Lower leg skin (tissue), 4 donors: ENCODE measurements at places on chromosomes 4 and X.
A peak's percentile ranks its signal among the peaks of the same experiment; 100 is the strongest.

DNA sequence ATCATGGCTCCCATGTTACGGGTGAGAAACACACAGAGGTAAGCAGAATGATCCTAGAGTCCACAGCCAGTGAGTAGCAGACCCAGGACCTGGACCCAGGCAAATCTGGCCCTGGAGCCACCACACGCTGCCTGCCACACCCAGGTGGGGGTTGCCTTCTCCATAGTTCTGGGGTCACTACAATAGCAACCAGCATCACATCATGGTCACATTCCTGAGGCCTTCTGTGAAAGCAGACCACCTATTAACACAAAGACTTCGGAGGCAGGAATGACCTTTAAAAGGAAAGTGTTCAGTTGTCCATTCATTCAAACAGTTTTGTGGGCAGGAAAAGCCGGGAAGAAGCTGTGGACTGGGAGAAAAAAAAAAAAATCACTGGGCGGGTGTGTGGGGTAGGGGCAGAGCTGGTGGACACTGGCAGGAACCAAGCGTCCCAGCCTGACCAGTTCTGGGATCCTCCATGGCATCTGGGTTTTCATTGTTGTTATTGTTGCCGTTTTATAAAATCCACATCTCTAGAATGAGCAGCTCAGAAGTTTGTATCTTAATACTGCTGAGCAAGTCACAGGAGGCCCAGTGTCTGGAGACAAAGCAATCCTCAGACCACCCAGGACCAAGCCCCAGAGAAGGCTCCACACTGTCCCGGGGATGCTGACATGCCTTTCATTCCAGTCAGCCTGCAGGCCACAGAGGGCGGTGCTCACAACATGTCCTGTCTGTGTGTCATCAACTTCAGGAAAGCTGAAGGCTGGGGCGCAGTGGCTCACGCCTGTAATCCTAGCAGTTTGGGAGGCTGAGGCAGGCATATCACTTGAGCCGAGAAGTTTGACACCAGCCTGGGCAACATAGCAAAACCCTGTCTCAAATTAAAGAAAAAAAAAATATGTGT is 67.0 kb downstream of the SEL1L3 start:
- DNase-seq: peak; percentile 68

DNA sequence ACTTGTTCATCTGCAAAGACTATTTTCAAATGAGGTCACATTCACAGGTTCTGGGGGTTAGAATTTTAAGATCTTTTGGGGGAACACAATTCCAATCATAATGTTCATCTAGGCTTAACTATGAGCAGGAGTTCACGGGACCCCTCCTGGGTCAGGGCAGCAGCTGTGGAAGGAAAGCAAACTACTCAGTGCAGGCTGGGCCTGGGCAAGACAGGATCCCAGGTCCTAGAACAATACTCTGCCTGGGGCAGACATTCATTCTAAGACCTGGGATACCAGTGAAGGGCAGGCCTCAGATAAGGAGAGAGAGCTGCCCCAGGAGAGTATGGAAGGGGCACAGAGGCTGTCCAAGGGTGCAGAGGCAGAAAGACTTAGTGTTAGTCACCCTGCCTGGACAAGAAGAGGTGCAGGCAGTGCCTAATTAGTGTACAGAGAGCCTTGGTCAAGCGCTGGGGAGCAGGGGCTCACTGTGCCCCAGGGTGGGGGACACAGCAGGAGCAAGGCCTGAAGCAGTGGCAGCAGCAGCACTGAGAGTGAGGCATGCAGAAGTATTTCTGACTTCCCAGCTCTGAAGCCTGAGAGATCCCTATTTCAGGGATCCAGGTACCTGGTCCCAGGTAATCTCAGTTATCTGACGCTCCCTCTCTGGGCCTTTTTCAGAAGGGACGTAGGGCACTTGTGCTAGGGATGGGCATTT is 123.0 kb upstream of the MAMLD1 start:
- DNase-seq: no peak

- DNase-seq: no peak
Observed at GRCh38 chr4:186104114-186104889, at the start of gene FAM149A. FAM149A (plus strand) TSS chr4:186104704.

GRCh38 chr4:128457726-128458125 is 170.1 kb upstream of the PGRMC2 start:
- no peak for DNase-seq

DNA sequence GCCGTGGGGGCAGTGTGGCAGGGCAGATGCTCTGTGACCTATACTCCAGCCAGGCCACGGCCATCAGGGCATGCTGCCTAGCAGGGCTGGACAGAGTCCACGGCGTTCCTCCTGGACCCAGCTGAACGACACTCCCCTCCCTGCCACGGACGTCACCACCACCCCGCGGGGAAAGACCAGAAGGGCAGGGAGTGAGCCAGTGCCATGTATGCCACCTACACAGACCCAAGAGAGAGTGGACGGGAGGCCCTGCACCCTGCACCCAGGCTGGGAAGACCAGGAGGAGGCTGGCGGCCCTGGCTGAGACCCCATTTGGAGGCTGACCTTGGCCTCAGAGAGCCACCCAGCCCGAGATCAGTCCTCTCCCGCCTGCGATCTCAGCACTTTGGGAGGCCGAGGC is 101.9 kb downstream of the FAM53A start:
- DNase-seq: no peak

DNA sequence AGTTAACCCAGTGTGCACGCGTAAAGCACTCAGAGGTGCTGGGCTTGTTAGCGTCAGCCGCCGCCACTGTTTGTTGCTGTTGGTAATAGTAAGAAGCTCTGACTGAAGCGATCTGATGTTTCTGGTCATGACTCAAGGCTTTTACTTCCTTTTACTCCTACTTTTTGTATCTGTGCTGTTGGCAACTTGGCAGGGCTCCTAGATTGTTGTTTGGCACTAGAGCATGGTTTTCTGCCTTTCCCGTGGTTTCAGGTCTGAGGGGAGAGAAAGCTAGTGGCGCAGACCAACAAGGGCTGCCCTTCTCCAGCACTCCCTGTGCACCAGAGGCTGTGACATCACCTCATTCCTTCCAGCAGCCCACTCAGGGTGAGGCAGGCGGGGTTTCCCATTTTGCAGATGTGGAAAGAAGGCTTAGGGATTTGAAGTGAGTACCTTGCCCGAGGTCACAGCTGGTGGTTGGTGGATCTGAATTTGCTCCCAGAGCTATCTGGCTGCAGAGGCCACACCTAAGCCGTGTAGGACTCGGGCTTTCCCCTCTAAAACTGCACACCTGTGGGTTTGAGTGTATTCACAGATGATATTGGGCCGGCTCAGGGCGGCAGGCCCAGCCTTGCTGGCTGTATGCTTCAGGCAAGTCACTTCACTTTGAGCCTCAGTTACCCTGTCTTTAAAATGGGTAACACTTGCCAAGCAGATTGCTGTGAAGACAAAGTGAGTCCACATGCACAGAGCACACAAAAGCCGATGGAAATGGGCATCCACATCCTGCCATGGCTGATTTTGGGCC is 51.2 kb upstream of the TADA2B start:
- DNase-seq: peak; percentile 65

GRCh38 chr4:82599336-82599735 is 37.5 kb upstream of the TMEM150C start:
- no peak for DNase-seq

GRCh38 chr4:144782345-144782744 is 136.4 kb downstream of the HHIP start:
- DNase-seq: no peak

GRCh38 chrX:10725071-10725470 is 104.7 kb upstream of the MID1 start:
- DNase-seq: no peak

DNA sequence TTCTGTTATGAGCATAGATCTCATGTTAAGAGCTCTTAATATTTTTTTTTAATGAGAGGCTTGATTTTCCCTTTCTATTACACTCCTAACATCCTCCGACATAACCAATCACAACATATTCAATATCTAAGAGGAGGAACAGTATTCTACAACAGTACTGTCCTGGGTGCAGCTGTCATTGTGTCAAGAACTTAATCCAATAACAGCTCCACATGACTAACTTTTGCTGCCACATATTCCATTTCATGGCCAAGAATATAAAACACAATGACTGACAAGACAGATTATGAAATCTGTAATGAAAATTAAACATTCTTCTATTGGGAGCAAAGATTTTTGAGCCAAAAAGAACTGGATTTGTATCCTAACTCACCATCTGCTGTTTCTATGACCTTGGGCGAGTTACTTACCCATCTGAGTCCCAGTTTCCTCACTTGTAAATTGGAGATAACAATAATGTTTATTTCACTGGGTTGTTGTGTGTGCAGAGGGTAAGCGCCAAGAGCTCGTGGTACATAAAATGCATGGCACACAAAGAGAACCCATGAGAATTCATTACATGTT is 405.6 kb downstream of the SPRY1 start:
- DNase-seq: no peak

- DNase-seq: no peak
Observed at GRCh38 chrX:35340465-35340864, 397.9 kb downstream of the FAM47B start.

GRCh38 chr4:100651499-100652175 is 133.8 kb upstream of the EMCN start:
- no peak for DNase-seq
